ENCODE measurements at places on chromosomes 6 and 20.
A peak's percentile ranks its signal among the peaks of the same experiment; 100 is the strongest.

DNA sequence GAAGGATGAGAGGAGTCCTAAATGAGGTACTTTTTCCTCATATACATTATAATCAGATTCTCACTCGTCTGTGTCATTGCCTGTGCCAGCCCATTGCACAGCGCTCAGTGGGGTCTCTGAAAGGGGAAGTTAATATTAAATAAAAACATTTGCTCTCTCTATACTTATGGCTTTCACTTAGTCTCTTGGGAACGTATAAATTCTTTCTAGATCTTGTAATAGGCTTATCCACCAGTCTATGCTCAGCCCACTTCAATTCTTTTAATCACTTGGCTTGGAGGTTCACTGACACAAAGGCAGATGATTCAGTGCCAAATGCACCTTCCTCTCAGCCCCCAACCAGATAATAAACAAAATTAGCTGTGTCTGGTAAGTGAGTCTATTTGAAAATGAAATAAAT lies 164.3 kb upstream of the OGFRL1 start:
- DNase-seq = no peak

GRCh38 chr6:154951345-154952200 lies 43.5 kb upstream of the TIAM2 start:
- DNase-seq = peak; percentile 9

DNA sequence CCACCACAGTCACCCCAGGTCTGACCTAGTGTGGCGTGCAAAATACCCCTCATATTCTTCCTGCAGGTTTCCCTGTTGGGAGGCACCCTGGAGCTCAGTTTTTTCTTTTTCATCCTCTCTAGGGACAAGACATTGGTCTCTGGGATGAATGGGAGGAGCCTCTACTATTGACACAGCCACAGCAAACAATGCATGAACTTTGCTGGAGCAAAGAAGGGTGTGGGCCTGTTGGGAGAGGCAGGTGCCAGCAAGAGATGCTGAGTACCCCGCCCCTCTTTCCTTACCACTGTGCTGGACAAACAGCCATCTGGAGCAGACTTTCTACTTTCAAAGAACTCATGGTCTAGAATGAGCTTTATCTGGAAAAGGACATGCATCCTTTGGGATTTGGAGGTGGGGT lies 10.1 kb downstream of the TGM3 start:
- no peak for DNase-seq

GRCh38 chr6:126072834-126073233 lies 86.5 kb downstream of the TRMT11 start:
- DNase-seq = no peak

DNA sequence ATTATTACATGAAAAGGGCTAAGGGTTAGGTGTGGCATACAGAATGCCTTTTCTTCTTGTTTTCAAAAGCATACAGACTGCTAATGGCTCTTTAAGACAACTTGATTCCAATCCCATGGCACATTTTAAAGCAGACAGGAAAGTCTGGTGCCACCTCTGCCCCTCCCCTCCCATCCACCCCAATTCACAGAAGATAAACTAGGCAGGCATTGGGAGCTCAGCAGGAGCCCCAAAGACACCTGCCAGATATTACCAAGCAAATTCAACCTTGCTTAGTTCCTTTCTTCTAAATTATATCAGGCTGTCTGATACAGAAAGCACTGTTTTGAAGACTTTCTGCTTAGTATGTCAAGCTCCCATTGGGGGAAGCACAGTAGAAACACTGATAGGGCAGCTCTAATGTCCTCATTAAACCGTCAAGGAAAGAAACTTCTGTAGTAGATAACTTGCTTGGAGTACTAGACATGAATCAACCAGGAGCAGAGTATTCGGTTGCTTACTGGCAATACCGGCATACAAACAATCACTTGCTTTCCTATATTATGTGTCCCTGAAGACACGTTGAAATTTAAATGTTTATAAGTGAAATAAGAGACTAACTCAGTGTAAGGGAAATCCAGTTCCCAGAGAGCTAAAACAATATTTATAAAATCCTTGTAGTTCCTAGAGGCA lies 13.0 kb downstream of the SESN1 start:
- no peak for DNase-seq

GRCh38 chr6:13454286-13455221 lies 32.8 kb downstream of the GFOD1 start:
- peak; percentile 81 for DNase-seq

- DNase-seq = no peak
Observed at GRCh38 chr20:1283522-1284510, 17.7 kb downstream of the SNPH start.

GRCh38 chr6:132391391-132392269 lies 9.6 kb downstream of the MOXD1 start:
- no peak for DNase-seq

DNA sequence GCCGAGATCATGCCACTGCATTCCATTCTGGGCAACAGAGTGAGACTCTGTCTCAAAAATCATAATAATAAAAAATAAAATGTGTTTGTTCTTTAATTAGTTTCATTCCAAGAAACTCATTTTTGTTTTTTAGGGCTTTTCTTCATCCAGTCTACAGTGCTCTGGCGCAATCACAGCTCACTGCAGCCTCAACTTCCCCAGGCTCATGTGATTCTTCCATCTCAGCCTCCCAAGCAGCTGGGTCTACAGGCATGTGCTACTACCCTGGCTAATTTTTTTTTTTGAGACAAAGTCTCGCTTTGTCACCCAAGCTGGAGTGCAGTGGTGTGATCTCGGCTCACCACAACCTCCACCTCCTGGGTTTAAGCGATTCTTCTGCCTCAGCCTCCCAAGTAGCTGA lies 143.6 kb upstream of the JARID2 start:
- DNase-seq = no peak

GRCh38 chr6:143135797-143136561 lies 75.3 kb downstream of the AIG1 start:
- no peak for DNase-seq
